ENCODE measurements at places on chromosomes 3 and 15.

GRCh38 chr3:182717216-182717615 lies 76.1 kb upstream of the ATP11B start:
- DNase-seq, result no peak

DNA sequence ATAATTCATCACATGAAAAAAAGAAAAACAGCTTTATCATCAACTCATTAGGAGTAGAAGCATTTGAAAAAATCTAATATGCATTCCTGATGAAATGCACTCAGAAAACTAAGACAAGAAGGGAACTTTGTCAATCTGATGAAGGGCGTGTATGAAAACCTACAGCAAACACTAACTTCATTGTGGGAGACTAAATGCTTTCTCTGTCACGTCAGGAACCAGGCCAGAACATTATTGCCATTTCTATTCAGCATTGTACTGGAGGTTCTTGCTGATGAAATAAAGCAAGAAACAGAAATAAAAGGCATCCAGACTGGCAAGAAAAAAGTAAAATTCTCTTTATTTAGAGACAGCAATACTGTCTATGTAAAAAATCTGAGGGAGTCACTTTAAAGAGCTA lies 235.2 kb downstream of the GABRB3 start:
- no peak for DNase-seq

DNA sequence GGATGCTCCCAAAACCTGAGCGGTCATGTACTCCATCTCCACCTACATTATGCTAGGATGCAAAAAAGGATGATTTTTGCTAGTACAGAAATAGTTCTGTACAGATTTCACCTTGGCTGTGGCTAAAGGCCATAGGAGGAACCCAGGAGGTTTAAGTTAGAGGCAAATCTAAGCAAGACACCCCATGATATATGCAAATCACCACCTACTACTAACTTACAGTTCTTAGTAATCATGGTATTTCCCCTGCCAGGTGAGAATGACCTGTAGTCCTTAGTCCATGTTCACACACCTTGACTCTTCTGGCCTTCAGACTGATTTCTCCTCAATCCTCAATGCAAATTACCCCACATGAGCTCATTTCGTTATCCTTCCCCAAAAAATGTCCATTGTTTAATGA lies 154.2 kb downstream of the IMPG2 start:
- DNase-seq, result no peak

GRCh38 chr15:58309963-58310928 lies 121.5 kb upstream of the LIPC start:
- no peak for DNase-seq

- DNase-seq, result no peak
Measured at GRCh38 chr3:70982284-70982683, 601.2 kb downstream of the FOXP1 start.

DNA sequence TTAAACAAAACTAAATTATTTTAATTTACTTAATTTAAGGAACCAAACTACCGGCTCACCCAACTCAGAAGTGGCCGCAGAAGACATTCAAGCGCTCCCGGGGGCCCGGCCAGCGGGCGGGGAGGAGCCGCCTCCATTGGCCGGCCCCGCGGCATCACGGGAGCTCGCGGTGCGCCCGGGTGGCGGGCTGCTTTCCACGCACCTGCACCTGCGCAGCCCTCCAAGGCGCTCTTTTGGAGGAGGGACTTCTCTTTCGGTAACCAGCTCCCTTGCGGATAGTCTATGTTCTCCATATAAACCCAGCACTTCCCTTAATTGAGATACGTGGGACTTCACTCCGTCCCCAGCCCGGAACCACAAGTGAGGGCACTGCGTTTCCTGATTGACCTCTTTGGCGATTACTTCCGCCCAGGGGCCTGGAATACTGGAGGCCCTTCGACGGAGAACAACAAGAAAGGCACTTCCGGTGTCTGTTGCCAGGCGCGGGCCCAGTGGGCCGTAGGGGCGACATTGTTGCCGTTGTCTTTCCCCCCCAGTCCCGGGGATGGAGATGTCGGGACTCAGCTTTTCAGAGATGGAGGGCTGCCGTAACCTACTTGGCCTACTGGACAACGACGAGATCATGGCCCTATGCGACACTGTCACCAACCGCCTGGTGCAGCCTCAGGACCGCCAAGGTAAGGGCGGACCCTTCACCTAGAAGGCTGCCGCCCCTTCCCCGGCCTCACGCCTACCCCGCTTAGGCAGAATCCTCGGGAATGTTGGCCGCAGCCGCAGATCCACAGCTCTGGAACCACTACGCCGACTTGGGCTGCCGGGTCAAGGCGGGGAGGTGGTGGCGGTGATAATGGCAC lies at the start of gene C3orf38:
TSS of gene C3orf38 (plus strand) at position 451 of the 854 bp plus-strand sequence. CDS start at position 545, 94 bp downstream.
- DNase-seq, result peak; percentile 93

- DNase-seq, result no peak
Measured at GRCh38 chr3:189202583-189202982, 30.8 kb downstream of the TPRG1 start.

- DNase-seq, result no peak
Measured at GRCh38 chr15:62913246-62913645, 129.3 kb upstream of the TPM1 start.

GRCh38 chr3:9100513-9100894 lies 137.2 kb upstream of the RAD18 start:
- no peak for DNase-seq

- DNase-seq, result no peak
Measured at GRCh38 chr3:71400986-71401451, 182.5 kb downstream of the FOXP1 start.

- peak; percentile 29 for DNase-seq
Measured at GRCh38 chr15:76433798-76434400, 97.3 kb downstream of the ISL2 start.

GRCh38 chr15:72135719-72136118 lies 17.5 kb downstream of the SENP8 start:
- DNase-seq, result no peak

- DNase-seq, result no peak
Measured at GRCh38 chr3:134366221-134366927, 7.9 kb downstream of the AMOTL2 start.

DNA sequence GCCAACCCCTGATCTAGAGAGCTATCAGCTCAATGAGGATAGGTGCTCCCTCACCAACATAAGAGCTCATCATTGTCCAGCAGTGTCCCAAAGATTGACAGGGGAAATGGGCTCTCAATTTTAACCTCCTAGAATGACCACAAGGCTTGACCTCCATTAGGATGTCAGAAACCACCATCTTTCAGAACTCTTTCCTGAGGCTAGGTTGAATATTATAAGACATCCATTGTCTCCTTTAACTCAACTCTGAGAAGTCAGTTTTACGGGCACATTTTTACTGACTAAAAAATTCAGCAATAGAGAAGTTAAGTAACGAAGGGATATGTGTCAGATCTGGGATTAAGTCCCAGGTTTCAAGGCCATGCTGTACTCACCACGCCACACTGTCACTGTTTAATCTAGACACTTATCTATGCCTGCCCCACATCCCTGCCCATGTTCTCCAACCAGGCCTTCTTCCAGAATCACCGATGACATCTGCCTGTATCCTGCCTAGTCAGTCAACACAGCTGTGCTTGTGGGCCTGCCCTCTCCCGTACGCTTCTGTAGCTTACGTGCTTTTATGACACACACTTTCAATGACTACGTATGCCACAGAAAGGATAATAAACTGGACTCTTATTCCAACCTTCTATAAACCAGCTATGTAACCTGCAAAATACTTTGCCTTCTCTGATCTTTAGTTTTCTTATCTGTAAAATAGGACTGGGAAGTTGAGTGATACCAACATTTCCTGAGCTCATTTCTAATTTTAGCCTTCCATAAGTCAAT lies 17.1 kb upstream of the MUC13 start:
- peak; percentile 40 for DNase-seq

DNA sequence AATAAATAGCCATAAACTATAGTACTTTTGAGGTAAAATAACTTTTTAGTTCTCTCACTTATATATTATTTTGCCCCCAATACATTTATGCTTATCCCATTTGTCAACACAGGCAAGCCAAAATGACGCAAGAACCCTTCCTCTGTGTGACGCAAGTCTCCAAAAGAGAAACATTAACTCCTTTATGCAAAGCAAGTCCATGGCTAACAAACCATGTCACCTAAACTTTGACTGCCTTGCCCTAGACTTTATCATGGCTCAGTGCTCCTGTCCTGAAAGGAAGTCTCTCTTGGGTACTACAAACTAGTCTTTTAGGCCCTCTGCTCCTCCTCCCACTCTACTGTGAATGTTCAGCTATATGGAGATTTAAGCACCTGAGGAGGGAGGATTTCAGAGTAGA lies 230.5 kb downstream of the UNC13C start:
- no peak for DNase-seq

- no peak for DNase-seq
Measured at GRCh38 chr3:54841471-54841870, 86.4 kb downstream of the LRTM1 start.

DNA sequence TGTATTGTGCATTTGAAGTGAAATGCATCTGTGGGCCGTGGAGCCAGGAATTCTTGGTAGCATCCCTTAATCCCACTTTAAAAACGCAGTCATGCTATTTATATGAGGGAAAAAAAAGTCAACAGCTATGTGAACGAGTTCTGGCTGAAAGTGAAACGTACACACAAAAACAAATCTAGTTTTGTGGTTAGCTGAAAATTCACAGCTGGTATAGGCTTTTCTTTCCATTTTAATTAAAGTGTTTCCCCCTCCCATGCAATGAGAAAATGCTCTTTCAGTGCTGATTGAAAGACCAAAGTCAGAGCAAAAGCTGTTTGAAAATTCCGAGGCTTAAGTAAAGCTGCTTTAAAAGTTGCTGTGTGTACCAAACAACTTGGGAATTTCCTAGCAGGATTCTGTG lies 297.4 kb downstream of the PLCL2 start:
- DNase-seq, result no peak

GRCh38 chr3:195750797-195751520 lies 30.2 kb downstream of the MUC20 start:
- DNase-seq, result no peak

GRCh38 chr15:70853973-70854665 lies at the start of gene LARP6:
Gene LARP6, minus strand, starts transcription at chr15:70854157. Its CDS starts 69 bp downstream, at chr15:70854088.
- DNase-seq, result peak; percentile 29

DNA sequence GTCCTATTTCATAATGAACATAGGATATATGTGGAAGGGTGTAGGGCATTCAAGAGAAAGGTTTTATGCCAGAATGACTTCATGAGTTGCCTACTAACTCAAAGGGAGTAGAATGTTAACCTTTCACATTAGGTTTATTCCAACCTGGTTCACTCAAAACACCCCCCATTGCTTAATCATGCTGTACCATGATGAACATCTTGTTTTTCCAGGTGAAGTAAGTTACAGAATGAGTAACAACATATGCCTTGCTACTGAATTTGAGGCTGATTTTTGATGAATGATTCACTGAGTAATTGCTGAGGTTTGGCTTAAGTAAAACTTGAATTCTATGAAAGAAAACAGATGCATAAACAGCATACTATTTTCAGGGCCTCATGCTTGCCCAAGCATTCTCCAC lies 5.9 kb upstream of the CLDN16 start:
- DNase-seq, result peak; percentile 93
